Smooth muscle cell of the coronary artery (primary cell): ENCODE measurements at places on chromosomes 11 and 22. TPM values are rescaled to one million over a fixed set of nuclear protein-coding genes. Genes with fewer than 3 reads are reported as not detected.

GGTLC3 gene
- not detected in 2 replicates for total RNA-seq

FOLR3 gene
- 5.5 TPM in 1 of 2 replicates, not detected in the other for total RNA-seq

ART1 gene
- not detected in 2 replicates for total RNA-seq

ANO9 gene
- total RNA-seq, result not detected in 2 replicates

ZNRD2 gene
- total RNA-seq, result 34.3 and 43.3 TPM in 2 replicates

SLC25A45 gene
- total RNA-seq, result 1.4 and 2.3 TPM in 2 replicates

CSNK2A3 gene
- 0.70 and 0.90 TPM in 2 replicates for total RNA-seq

CRACR2B gene
- total RNA-seq, result 0.45 and 0.70 TPM in 2 replicates

TLCD5 gene
- 4.7 and 7.1 TPM in 2 replicates for total RNA-seq

LSP1 gene
- total RNA-seq, result 0.53 and 25.2 TPM in 2 replicates

CD248 gene
- total RNA-seq, result 2.6 and 108 TPM in 2 replicates

ASPHD2 gene
- total RNA-seq, result 1.5 and 3.7 TPM in 2 replicates

NCAM1 gene
- total RNA-seq, result 0.30 and 0.59 TPM in 2 replicates

GALNT18 gene
- 1.2 and 2.8 TPM in 2 replicates for total RNA-seq

DCHS1 gene
- 2.1 and 4.0 TPM in 2 replicates for total RNA-seq

GAS2 gene
- total RNA-seq, result 0.59 and 0.68 TPM in 2 replicates

CST6 gene
- 2.3 and 2.8 TPM in 2 replicates for total RNA-seq

CRY2 gene
- total RNA-seq, result 9.2 and 14.6 TPM in 2 replicates

KIF18A gene
- 1.9 and 7.1 TPM in 2 replicates for total RNA-seq

PRG2 gene
- 0.08 and 0.23 TPM in 2 replicates for total RNA-seq

PDE3B gene
- total RNA-seq, result 0.23 and 0.35 TPM in 2 replicates

NLRP14 gene
- 0.08 TPM in 1 of 2 replicates, not detected in the other for total RNA-seq

ELF5 gene
- not detected in 2 replicates for total RNA-seq

TBRG1 gene
- total RNA-seq, result 14.5 and 18.3 TPM in 2 replicates

SLC29A2 gene
- 0.08 TPM in 1 of 2 replicates, not detected in the other for total RNA-seq

ATF4 gene
- total RNA-seq, result 222 and 274 TPM in 2 replicates

ABCC8 gene
- total RNA-seq, result under 0.01 TPM in 1 of 2 replicates, not detected in the other

PPP1CA gene
- 81.6 and 202 TPM in 2 replicates for total RNA-seq

MIOX gene
- not detected in 2 replicates for total RNA-seq

THY1 gene
- 7.3 and 272 TPM in 2 replicates for total RNA-seq

FOXRED2 gene
- 2.4 and 4.9 TPM in 2 replicates for total RNA-seq

SCARF2 gene
- 15.8 and 21.0 TPM in 2 replicates for total RNA-seq
